Skin of body (tissue), 3 donors: ENCODE measurements at places on chromosomes 16 and 17. TPM values are rescaled to one million over a fixed set of nuclear protein-coding genes. Genes with fewer than 3 reads are reported as not detected.

- no peak for DNase-seq
Observed at GRCh38 chr16:90035902-90036301, 16.6 kb upstream of the DBNDD1 start.

DNA sequence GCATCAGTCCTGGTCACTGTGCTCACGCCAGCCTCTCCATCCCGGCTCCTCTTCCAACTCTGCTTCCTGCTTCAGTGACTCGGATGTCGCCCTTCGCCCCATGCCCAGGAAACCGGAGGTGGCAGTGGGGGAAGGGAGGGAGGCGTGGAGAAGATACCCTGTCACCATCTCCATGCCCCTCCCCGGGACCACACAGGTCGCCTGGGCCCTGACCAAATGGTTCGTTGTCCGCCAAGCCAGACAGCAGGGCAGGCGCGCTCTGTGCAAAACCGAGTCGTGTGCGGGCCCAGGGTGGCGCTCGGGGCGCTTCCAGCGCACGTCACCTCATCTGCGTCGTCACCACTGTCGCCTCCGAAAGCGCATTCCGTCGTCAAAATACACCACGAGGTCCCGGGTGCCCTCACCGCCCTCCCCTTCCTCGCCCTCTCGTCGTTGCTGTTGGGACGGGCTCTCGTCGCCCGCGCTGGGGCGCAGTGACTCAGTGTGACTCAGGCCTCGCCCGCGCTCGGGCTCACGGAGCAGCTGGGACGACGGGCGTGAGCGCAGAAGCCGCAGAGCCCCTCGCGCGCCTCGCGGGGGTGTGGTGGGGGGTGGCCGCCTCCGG is 39.2 kb downstream of the ZNF778 start:
- DNase-seq: peak; percentile 29

DNA sequence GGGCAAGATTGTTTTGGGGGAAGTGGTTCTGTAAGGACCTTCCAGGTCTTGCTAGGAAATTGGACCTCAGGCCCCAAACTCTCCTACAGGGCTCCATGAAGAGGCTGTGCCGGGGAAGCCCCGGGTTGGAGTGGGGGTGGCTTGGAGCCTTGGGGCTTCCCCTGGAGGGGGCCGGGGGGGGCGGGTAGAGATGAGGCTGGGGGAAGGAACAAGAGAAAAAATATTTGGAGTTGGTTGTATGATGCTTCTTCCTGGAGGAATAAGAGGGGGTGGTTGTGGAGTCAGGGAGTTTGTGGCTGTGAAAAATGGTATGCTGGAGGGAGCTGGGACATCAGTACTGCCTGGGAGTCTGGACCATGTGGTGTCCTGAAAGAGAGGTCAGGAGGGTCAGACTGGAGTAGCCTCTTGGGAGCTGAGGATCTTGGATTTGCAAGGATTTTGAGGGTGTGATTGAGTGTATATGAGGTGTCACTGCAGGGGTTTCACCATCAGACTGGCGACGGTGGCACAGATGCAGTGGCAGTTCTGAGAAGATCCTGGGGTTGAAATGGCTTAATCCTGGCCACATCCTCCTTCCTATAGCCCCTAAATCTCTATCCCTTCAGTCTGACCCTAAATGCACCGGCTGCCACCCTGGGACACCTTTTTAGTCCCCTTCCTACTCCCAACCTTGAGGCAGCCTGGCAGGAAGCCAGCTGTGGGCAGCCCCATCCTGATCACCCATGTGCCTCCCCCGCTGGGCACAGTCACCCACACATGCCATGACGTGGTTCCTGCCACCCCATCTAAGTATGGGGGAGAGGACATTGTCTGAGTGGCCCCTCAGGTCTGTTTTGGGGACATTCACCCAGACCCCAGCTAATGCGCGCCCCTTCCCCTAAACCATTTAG is 10.9 kb downstream of the RARA start:
- DNase-seq: no peak

GRCh38 chr17:38742411-38743308 is 5.5 kb downstream of the PCGF2 start:
- DNase-seq: peak; percentile 97

Gene PSMD7
- 49.2 TPM for total RNA-seq

DNA sequence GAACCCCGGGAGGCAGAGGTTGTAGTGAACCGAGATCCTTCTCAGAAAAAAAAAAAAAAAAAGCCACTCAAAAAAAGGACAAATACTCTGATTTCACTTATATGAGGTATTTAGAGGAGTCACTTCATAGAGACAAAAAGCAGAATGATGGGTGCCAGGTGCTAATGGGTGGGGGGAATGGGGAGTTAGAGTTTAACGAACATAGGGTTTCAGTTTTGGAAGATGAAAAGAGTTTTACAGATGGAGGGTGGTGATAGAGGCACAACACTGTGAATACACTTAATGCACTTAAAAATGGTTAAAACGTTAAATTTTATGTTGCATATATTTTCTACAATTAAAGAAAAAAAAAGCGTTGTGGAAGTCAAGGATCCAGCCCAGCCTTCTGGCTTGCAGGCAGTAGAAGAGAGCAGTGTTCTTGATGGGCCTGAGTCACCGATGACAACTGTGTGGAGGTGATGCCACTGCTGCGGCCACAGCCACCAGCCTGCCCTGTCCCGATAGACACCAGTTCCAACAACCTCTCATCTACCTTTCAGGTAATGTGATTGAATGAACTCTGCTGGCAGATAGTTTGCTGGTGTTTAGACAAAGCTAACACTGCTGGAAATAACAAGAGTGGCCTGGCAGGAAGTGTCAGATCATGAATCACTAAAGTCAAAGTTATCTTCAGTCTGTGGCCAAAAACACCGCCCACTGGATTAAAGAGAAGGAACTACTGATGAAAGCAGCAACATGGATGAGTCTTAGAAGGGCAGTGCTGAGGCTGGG is 49.9 kb upstream of the COX10 start:
- no peak for DNase-seq

- DNase-seq: no peak
Observed at GRCh38 chr17:81002409-81003361, 11.0 kb downstream of the CHMP6 start.

GRCh38 chr17:79026376-79027273 is 2.7 kb downstream of the C1QTNF1 start:
- DNase-seq: peak; percentile 39

GRCh38 chr16:54286366-54287130 is at the start of gene IRX3:
Gene IRX3, minus strand, starts transcription at chr16:54286787. Its CDS starts 737 bp downstream, at chr16:54286050.
- DNase-seq: peak; percentile 83

DNA sequence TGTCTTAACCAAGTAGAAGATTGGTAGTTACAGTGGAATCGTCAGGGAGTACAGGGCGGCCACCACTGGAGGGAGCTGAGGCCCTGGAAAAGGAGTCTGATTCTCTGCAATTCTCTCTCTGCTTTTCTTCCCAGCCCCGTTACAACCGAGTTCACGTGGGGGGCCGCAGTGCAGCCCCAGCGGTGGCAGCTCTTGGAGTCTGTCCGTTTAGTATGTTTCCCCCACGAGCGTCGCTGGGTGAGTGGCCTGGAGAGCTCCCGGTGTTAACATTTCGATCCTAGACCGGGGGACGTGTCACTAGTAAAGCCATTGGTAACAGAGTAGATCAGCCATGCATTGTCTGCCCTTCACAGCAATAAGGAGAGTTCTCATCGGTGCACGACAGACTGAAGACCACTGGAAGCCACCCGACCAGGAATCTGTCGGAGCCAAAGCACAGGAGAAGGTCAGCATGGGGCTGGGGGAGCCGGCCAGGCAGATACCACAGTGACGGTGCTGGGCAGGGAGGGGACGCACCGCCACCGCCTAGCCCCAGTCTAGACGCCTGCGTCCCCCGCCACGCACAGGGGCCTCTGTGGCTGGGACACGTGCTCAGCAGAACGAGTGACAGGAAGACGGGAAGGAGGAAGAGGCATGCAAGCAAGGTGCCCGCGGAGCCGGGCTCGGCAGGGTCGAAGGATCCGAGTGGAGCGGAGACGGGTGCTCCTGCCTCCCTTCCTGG is 15.7 kb downstream of the SLC16A3 start:
- DNase-seq: no peak

DNA sequence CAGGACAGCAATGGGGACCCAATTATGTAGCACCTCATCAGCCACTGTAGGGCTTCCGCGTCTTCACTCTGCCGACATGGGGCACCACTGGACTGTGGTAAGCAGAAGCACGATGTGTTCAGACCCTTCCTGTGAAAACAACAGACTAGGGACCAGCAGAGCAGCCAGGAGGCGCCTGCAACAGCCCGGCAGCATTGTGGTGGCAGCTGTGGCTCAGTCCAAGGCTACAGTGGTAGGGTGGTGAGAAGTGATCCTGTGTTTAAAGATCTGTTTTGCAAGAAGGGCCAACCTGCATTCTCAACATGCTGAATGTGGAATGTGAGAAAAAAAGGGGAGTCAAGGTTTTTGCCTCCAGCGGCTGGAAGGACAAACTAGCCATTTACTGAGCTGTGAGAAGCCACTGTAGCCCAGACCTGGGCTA is 80.8 kb downstream of the GAS7 start:
- no peak for DNase-seq

- DNase-seq: no peak
Observed at GRCh38 chr16:48479329-48479728, 94.1 kb upstream of the SIAH1 start.

Gene EVI2B
- 4.0 TPM for total RNA-seq

Gene SHISA6
- 3.0 TPM for total RNA-seq

DNA sequence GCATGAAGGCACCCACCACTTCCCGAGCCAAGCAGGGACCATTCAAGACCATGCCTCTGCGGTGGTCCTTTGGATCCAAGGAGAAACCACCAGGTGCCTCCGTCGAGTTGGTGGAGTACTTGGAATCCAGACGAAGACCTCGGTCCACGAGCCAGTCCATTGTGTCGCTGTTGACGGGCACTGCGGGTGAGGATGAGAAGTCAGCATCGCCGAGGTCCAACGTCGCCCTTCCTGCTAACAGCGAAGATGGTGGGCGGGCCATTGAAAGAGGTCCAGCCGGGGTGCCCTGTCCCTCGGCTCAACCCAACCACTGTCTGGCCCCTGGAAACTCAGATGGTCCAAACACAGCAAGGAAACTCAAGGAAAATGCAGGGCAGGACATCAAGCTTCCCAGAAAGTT is 63.4 kb downstream of the DHRS7C start:
- DNase-seq: no peak

DNA sequence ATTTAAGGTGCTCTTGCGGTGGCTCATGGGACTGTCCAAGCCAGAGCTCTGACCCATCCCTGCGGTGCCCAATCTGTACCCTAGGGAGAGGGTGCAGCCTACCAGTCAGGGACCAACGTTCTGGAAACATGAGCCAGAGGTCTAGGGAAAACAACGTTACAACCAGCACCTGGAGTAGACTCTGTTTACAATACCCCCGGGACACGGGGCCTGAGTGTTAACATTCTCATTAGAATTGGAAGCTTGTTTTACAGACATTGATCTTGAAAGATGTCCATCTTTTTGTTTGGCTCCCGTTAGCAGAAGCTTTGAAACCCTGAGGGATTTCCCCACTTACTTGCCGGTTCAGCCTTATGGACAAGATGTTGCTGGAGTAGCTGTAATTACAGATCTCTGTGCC is 6.9 kb downstream of the WIPI1 start:
- no peak for DNase-seq

- no peak for DNase-seq
Observed at GRCh38 chr17:56774650-56775049, 59.1 kb downstream of the C17orf67 start.

Gene SYCE1L
- total RNA-seq: 0.99 TPM

GRCh38 chr16:58110571-58111301 is 18.4 kb downstream of the CFAP20 start:
- DNase-seq: no peak

Gene TMEM114
- not detected for total RNA-seq

Gene CASKIN2
- total RNA-seq: 7.1 TPM

DNA sequence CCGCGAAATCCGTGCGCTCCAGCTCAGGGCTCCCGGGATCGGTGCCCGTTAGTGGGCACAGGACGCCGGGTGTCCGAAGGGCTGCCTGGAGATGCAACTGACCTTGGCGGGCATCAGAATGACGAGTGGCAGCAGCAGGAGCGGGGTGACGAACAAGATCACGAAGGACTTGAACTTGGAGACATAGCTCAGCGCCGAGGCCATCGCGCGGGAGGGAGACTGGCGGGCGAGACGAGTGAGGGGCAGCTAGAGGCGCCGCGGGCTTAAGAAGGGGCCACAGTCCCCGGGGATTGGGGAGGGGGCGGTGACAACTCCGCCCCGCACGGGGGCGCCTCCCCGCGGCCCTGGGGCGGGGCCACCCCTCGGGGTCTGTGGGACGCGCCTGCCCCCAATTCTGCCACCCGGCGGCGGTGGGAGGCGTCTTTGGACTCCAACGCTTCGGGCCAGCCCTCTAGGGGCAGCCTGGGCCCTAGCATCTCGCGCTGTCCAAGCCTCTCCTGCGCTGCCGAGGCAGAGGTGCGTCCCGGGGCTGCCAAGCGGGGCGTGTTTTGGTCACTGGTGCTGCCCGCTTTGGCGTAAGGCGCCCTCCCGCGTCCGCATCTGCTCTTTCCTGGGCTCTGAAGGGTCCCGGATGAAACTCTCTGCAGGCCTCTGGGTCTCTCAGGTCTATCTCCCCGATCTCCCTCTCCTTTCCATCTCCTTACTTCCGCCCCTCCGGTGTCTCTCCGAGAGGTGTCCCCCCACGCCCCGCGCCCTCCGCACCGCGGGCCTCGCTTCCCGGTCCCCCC is at the start of gene SLC13A5:
Gene SLC13A5 (minus strand): TSS at position 240 of the 788 bp plus-strand sequence. CDS start 36 bp downstream, at position 204.
- DNase-seq: no peak

DNA sequence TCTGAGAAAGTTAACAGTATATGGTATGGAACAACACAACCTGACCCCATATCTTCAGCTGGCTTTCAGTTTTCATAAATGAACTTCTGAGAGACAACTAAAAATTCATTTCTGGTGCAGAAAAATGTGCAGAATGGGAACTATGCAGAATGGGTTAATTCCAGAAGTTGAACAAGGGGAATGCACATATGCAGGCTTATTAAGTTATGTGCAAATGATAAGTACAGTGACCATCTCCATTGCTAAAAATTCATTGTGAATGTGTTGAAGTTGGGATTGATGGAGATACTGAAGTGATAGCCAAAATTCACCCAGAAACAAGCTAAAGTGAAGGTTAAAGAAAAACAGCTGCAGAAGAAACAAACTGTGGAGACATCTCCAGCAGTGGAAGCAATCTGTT is 315.8 kb downstream of the CA10 start:
- DNase-seq: no peak

Gene CA7
- total RNA-seq: not detected

Gene SLC13A2
- 0.20 TPM for total RNA-seq

Gene CACNG5
- total RNA-seq: not detected

Gene SOST
- total RNA-seq: 0.20 TPM

Gene ZFHX3
- 6.7 TPM for total RNA-seq

DNA sequence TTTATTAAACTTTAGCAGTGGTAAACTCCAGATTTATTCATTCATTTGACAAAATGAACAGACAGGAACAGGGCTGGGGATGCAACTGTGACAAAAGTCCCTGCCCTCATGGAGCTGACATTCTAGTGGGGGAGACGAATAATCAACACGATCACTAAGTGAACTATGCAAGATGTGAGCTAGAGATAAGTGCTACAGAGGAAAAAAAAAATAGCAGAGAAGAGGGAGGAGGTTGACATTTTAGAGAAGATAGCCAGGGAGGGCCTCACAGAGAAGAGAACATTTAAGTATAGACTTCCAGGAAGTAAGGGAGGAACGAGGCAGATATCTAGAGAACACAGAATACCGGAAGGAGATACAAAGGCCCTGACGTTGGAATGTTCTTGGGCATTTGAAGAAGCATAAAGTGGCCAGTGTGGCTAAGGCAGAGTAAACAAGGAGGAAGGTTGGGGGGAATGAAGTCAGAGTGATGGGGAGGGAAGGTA is 17.9 kb upstream of the AP1G1 start:
- DNase-seq: no peak

GRCh38 chr16:56939801-56940200 is 7.9 kb downstream of the HERPUD1 start:
- DNase-seq: no peak

Gene CRYM
- 3.2 TPM for total RNA-seq

- DNase-seq: no peak
Observed at GRCh38 chr16:83494459-83494858, 313.3 kb upstream of the HSBP1 start.

Gene SDF2
- 35.2 TPM for total RNA-seq

Gene GAST
- total RNA-seq: not detected
